ENCODE measurements at places on chromosomes 7 and 10.

- no peak overlapping the region for H3K27ac ChIP-seq
- H3K36me3 ChIP-seq, result no peaks in the 10 kb centered on the region
- no peaks in the 10 kb centered on the region for H3K4me1 ChIP-seq
- H3K4me3 ChIP-seq, result no peak overlapping the region
- DNase-seq, result no peak
Measured at GRCh38 chr7:68604541-68604940, 993.7 kb upstream of the AUTS2 start.

DNA sequence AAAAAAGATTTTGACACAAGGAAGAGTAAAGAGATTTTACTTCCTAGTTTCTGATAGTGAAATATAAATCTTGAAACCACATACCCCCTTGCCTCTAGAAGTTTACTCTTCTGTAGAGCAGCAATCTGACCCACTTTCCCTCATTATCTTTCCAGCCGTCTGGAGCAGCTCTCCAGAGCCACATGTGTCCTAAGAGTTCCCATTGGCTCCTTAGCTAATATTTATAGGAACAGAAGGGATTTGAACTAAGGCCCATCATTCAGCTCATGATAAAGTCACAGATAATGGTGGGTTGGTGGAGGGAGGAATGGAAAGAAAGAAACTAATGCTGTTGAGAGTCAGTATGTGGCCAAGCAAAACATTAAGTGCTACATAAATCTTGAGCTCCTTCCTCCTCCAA is 121.8 kb downstream of the INHBA start:
- no peaks in the 10 kb centered on the region for H3K27me3 ChIP-seq
- H3K4me3 ChIP-seq, result no peak overlapping the region
- H3K27ac ChIP-seq, result no peak overlapping the region
- no peaks in the 10 kb centered on the region for H3K36me3 ChIP-seq

DNA sequence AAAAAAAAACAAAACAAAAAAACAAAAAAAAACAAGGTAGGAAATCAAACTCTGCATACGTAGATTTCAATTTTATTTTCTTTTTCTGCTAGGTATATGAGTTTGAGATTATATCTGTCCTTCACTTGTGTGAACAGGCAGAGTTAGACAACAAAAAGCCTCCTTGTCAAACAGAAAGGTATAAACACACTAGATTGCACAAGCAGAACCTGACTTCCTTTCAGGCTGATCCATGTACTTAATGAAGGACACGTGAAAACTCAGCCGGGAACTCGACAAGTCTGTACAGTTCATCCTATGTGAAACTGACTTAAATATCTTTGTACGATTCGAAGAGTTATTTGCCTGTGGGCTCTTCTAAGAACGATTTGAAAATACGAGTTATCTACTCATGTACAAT is 254.1 kb downstream of the ARL4A start:
- no peak overlapping the region for H3K4me3 ChIP-seq
- DNase-seq, result no peak
- no peaks in the 10 kb centered on the region for H3K4me1 ChIP-seq
- no peaks in the 10 kb centered on the region for H3K36me3 ChIP-seq

DNA sequence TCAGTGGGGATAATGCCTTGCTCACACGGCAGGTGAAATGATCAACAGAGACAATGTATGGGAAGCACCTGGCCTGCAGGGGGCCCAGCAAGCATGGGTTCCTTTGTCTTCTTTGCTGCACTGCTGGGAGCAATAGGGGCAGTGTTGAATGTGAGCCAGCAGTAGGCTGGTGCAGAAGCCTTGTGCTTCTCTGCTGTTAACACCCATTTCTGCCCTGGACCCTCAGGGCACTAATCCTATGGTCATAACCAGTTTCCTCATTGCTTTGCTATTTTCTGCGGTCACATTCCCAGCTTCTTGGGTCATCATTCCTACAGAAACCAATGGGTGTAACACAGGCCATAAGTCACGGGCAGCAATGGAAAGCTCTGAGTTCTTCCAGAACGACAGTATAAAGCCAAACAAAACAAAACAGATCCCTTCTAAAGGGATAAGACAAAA is 10.9 kb upstream of the LGI1 start:
- H3K27ac ChIP-seq, result peak overlapping the region; percentile 45
- peak overlapping the region; percentile 10 for H3K4me3 ChIP-seq
- H3K4me1 ChIP-seq, result peaks cover 55% of the 10 kb centered on the region
- no peak for DNase-seq

DNA sequence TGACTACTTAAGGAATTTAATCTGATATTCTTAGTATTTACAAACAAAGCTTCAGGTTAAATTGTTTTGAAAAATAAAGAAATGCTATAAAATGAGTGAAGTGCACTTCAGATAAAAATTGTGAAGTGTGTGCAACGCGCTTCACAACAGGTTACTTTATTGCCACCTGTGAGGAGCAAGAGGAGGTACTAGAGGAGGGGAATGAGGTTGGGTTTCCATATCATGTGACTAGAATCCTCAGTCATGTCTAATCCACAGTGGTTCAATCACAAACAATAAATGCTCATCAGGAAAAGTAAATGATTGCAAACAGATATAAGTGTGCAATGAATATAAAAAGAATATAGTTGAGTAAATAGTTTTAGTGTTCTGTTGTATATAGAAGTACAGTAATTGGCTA is 34.5 kb upstream of the CD36 start:
- H3K27me3 ChIP-seq, result no peaks in the 10 kb centered on the region
- H3K27ac ChIP-seq, result no peak overlapping the region
- no peaks in the 10 kb centered on the region for H3K36me3 ChIP-seq

GRCh38 chr7:8386926-8387550 is 46.4 kb upstream of the NXPH1 start:
- H3K36me3 ChIP-seq, result no peaks in the 10 kb centered on the region
- no peak overlapping the region for H3K4me3 ChIP-seq
- no peaks in the 10 kb centered on the region for H3K27me3 ChIP-seq
- no peaks in the 10 kb centered on the region for H3K4me1 ChIP-seq
- no peak for DNase-seq

- peaks cover 35% of the 10 kb centered on the region for H3K36me3 ChIP-seq
- H3K27ac ChIP-seq, result peak overlapping the region; percentile 27
- H3K4me1 ChIP-seq, result peaks cover 27% of the 10 kb centered on the region
- DNase-seq, result no peak
Measured at GRCh38 chr7:158737064-158737695, 32.6 kb upstream of the NCAPG2 start.

DNA sequence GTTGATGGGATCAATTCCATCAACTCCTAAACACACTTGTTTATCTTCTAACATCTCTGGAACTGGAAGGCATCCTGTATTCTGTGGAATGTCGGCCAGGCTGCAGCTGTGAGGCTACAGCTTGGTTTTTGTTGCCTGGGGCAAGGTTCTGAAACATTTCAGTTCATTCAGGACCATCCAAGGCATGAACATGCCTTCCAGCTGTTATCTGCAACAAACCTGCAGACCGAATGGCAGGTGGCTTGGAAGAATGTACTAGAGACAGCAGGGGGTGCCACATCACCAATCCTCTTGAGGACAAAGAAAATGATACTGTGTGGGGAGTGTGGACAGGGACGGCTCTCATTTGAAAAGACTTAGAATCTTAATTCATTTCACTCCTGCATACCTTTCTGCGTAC is 12.4 kb downstream of the PAPOLB start:
- no peak overlapping the region for H3K27ac ChIP-seq
- no peaks in the 10 kb centered on the region for H3K27me3 ChIP-seq
- H3K4me1 ChIP-seq, result no peaks in the 10 kb centered on the region
- H3K36me3 ChIP-seq, result no peaks in the 10 kb centered on the region
- DNase-seq, result no peak

- H3K36me3 ChIP-seq, result peaks cover 3% of the 10 kb centered on the region
- no peak overlapping the region for H3K27ac ChIP-seq
- peaks cover 25% of the 10 kb centered on the region for H3K4me1 ChIP-seq
- H3K4me3 ChIP-seq, result no peak overlapping the region
- peak; percentile 52 for DNase-seq
Measured at GRCh38 chr10:72164617-72165016, 51.2 kb upstream of the ANAPC16 start.

GRCh38 chr7:147968046-147968610 is 622.4 kb upstream of the C7orf33 start:
- no peak for DNase-seq
- H3K27me3 ChIP-seq, result no peaks in the 10 kb centered on the region
- H3K36me3 ChIP-seq, result no peaks in the 10 kb centered on the region
- no peak overlapping the region for H3K27ac ChIP-seq

GRCh38 chr10:95756809-95757684 is 1.1 kb downstream of the ENTPD1 start:
- peak overlapping the region; percentile 99 for H3K4me3 ChIP-seq
- H3K27me3 ChIP-seq, result no peaks in the 10 kb centered on the region
- H3K27ac ChIP-seq, result peak overlapping the region; percentile 92
- peaks cover 65% of the 10 kb centered on the region for H3K4me1 ChIP-seq

- H3K4me3 ChIP-seq, result no peak overlapping the region
- H3K27ac ChIP-seq, result no peak overlapping the region
- peaks cover 27% of the 10 kb centered on the region for H3K27me3 ChIP-seq
- DNase-seq, result no peak
Measured at GRCh38 chr10:133327651-133328357, 8.9 kb downstream of the CALY start.

DNA sequence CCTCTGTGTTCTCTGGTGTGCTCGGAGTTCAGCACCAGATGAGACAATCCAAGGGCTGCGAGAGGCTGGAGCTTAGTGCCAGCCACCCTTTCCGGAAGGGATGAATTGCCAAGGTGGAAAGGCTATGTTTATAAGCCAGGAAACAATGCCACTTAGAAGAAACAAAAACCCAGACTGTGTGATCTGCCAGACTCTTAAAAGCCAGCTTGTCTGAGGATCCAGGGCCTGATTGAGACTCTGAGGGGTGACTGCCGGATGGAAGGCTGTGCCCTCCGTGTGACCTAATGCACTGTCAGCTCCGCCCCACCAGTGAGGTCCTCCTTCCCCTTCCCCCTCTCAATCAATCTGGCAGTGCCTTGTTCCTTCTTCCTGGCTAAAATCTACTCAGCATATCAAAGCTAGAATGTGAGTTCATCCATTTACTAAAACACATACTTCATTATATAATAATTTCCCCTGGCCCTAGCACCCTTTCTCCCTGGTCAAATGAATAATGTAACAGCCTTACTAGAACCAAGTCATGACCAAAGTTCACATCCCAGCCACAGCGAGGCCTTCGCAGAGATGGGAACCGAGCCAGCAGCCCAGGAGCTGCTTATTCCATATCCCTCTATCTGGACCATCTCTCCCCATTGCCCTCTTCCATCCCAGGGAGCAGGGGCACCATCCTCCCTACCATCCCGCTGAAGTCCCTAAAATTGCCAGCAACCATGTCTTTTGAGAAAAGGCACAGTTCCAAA is 25.5 kb downstream of the FAM107B start:
- DNase-seq, result peak; percentile 55
- no peaks in the 10 kb centered on the region for H3K36me3 ChIP-seq
- H3K4me3 ChIP-seq, result no peak overlapping the region
- H3K4me1 ChIP-seq, result peaks cover 27% of the 10 kb centered on the region
- no peaks in the 10 kb centered on the region for H3K27me3 ChIP-seq
- H3K27ac ChIP-seq, result no peak overlapping the region

GRCh38 chr7:148929176-148929575 is 45.1 kb upstream of the EZH2 start:
- DNase-seq, result no peak
- H3K27ac ChIP-seq, result no peak overlapping the region
- no peaks in the 10 kb centered on the region for H3K27me3 ChIP-seq
- no peaks in the 10 kb centered on the region for H3K36me3 ChIP-seq
- no peaks in the 10 kb centered on the region for H3K4me1 ChIP-seq

- H3K36me3 ChIP-seq, result no peaks in the 10 kb centered on the region
- no peak for DNase-seq
- no peak overlapping the region for H3K4me3 ChIP-seq
- H3K4me1 ChIP-seq, result no peaks in the 10 kb centered on the region
- no peak overlapping the region for H3K27ac ChIP-seq
- no peaks in the 10 kb centered on the region for H3K27me3 ChIP-seq
Measured at GRCh38 chr10:48383393-48383792, 76.9 kb downstream of the MAPK8 start.

DNA sequence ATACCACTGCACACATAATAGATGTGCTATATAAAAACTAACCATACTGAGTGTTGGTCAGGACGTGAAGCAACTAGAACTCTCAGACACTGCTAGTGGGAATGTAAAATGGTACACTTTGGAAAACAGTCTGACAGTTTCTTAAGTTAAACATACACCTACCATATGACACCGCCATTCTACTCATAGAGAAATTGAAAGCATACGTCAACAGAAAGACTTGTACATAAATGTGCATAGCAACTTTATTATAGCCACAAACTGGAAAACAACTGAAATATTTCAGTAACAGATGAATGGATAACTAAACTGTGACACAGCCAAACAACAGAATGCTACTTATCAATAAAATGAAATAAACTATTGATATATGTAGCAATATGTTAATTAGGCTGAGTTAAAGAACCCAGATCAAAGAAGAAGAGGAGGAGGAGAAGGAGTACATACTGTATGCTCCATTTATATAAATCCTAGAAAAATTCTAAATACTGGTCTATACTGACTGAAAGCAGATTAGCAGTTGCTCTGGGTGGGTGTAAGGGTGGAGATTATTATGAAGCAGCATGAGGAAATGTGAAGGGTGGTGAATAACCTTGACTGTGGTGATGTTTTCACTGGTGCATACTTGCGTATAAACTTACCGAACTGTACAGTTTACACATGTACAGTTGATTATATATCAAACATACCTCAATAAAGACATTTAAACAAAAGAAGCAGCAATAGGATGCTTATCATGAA is 48.6 kb downstream of the ARHGAP21 start:
- DNase-seq, result no peak
- H3K4me1 ChIP-seq, result no peaks in the 10 kb centered on the region
- no peaks in the 10 kb centered on the region for H3K36me3 ChIP-seq
- H3K4me3 ChIP-seq, result no peak overlapping the region

- no peaks in the 10 kb centered on the region for H3K27me3 ChIP-seq
- H3K27ac ChIP-seq, result no peak overlapping the region
Measured at GRCh38 chr10:46035923-46036849, 5.8 kb upstream of the NCOA4 start.

DNA sequence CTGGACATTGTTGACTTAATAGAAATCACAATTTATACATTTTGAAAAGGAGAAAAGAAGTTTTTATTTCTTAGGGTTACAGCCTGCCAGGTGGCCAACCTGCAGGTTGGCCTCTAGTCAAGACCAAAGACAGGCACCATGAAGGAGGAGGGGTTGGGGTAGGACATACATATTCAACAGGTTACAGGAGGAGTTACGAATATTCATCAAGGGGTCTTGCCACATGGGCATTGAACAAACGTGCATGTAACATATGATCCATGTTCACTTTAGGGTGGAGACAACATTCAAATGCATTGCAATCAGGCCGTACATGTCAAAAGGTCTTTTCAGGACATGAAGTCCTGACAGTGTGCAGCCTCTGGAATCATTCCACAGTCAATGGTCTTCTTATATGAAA is 246.2 kb upstream of the AKR1E2 start:
- H3K4me1 ChIP-seq, result no peaks in the 10 kb centered on the region
- no peaks in the 10 kb centered on the region for H3K36me3 ChIP-seq
- no peak overlapping the region for H3K27ac ChIP-seq
- no peaks in the 10 kb centered on the region for H3K27me3 ChIP-seq
- no peak overlapping the region for H3K4me3 ChIP-seq
- DNase-seq, result no peak

- H3K36me3 ChIP-seq, result no peaks in the 10 kb centered on the region
- no peak for DNase-seq
- peaks cover 37% of the 10 kb centered on the region for H3K4me1 ChIP-seq
- H3K4me3 ChIP-seq, result no peak overlapping the region
- H3K27ac ChIP-seq, result no peak overlapping the region
Measured at GRCh38 chr7:61576-62360, 130.6 kb upstream of the FAM20C start.

All from CD14-positive monocyte (primary cell).